Activated CD8-positive, alpha-beta memory T cell treated with anti-CD3 and anti-CD28 coated beads for 48 hours (primary cell): ENCODE measurements at places on chromosomes 6 and 20.

- no peak for DNase-seq
Observed at GRCh38 chr6:85143676-85144075, 306.2 kb upstream of the NT5E start.

DNA sequence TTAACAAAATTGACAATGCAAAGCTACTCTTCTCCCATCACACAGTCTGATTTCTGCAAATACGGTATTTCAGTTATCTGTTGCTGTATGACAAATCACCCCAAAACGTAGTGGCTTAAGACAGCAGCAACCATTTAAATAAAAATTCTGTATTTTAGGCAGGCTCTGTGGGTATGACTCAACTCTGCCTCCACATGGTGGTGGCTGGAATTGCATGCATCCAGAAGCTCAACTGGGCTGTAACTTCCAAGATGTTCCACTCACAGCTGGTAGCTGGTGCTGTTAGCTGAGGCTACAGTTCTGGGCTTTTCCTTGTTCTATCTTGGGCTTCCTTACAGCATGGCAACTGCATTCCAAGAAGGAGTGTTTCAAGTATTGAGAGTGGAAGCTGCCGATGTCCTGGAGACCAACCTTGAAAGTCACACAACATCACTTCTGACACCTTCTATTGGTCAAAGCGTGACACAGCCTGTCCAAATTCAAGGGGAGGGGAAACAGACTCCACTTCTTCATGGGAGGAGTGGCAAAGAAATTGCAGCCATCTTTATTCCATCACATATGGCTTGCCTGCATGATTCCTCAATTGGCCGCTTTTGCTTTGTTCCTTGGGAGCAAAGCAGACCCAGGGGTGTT, 39.7 kb upstream of the TULP1 start:
- peak; percentile 19 for DNase-seq

GRCh38 chr20:57106030-57106682, 160.3 kb downstream of the BMP7 start:
- no peak for DNase-seq

DNA sequence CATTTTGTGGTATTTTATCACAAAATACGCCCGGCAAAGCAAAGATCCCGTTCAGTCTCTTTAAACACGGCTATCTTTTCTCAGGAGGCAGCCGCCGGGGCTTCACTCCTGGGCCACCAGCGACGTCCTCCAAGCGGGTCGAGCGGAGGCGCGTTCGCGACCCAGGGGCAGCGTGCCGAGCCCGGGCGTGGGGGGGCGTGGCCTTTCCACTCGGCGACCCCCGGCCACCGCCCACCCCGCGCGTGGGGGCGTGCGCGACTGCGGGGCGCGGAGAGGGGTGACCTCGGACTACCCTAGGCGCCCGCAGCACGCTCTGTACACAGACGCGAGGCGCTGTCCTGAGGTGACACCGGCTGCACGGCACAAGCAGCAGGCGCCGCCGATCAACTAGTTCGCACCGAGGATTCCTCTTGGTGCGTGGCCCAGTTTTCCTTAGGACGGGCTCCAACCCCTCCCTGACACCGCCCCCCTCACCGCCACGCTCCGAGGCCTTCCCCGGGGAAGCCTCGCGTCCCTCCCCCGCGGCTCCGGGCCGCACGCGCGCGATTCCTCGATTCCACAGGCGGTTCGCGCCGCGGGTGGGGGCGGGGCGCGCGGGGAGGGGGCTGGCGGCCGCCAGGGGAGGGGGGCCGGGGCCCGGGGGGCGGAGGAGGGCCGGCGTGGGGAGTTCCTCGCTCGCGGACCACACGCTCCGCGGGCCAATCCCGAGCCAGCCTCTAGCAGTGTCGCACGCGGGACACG, 1.1 kb upstream of the JARID2 start:
- DNase-seq: peak; percentile 23

GRCh38 chr6:98747960-98748359, 86.4 kb upstream of the POU3F2 start:
- DNase-seq: no peak
